Activated T-helper 9 cell treated with anti-CD3 and anti-CD28 coated beads, Interleukin-2, amount 50 U/mL, for 16 hours (primary cell): ENCODE measurements at places on chromosomes 4 and X.

GRCh38 chr4:87425711-87426110 is 3.3 kb downstream of the NUDT9 start:
- no peak for DNase-seq

DNA sequence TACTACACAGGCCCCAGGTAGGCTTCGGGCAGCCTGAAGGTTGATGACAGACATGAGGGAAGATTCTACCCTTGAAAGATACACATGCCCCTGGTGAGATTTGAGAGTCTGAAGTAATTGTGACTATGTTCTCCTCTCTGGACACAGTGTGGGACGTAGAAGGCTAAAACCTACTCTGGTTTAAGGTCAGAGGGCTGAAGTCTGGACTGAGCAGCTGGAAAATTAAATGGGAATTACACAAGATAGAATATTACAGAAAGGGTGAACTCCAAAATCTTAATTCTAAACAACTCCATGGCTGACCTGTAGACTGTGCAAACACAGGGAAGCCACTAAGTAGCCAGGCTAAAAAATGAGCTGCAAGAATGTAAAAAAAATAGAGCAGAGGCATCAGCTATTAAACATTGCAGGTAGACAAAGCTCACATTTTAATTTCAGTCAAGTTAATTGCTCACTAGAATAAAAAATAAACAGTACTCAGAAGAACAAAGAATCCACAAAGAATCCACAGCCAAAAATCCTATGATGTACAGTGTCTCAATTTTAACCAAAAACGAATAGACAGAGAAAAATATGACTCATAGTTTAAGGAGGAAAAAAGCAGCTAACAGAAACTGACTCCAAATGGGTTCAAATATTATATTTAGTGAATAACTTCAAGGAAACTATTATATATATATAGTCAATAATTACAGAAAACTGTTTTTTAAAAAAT is 170.4 kb downstream of the PCDH18 start:
- no peak for DNase-seq

GRCh38 chr4:133823177-133823576 is 378.4 kb downstream of the PABPC4L start:
- no peak for DNase-seq

DNA sequence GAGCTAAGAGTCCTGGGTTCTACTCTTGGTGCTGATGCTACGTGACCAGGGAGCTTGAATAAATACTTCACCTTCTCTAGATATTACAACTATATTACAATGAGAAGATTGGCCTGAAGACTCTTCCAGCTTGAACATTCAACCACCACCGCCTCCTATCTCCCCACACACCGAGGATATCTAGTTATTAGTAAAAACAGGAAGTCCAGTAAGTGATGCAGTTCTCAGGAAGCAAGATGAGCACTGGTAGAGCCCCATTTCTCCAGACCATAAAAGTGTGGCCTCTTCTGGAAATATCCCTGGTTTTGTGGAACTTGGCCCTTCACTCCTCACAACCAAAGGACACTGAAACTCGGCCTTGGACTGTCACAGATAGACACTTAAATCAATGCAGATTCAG is 18.5 kb downstream of the PJA1 start:
- no peak for DNase-seq

DNA sequence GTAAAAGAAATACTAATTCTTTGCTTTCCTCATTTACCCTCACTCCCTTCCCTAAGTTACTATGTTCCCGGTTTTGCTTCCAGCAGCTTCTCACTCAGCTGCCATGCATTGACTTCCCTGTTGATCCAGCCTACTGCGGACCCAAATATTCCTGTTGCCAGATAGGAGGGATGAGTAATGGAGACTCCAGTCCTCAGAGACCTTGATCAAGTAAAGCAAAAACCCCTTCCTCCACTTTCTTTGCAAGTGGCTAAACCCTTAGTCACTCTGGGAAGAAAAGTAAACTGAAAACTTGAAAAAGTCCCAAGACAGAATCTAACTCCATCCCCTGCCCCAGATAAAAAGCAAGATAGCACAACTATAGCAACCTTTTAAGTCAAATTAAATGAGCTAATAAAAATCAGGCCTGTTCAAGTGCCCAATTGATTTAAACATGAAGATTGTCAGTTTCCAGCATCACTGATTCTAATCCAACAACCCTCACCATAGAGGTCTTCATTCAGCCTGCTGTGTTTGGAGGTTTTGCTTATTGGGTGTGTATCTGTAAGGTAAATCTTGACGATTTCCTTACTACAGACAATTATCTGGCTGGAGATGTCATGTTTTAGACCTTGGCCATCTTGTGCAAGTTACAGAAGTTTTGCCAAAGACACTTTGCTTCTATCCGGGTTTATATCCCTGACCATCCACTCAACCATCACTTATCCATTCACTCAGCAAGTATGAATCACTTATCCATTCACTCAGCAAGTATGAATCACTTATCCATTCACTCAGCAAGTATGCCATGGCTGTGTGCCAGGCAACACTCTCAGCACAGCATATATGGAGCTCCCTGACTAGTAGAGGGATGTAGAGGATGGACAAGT is 17.6 kb downstream of the FGFBP1 start:
- no peak for DNase-seq

GRCh38 chr4:186633844-186634243 is 78.5 kb upstream of the MTNR1A start:
- DNase-seq = no peak
